ENCODE measurements at places on chromosomes 1 and 21. TPM values are rescaled to one million over a fixed set of nuclear protein-coding genes. Genes with fewer than 3 reads are reported as not detected.

Gene NMNAT2
- 2.8 TPM for total RNA-seq

Gene CRNN
- total RNA-seq, result not detected

Gene PCP4L1
- 4.3 TPM for total RNA-seq

Gene VSIG8
- total RNA-seq, result not detected

Gene IL19
- not detected for total RNA-seq

Gene CLDN8
- total RNA-seq, result not detected

Gene DSCAM
- total RNA-seq, result 0.42 TPM

Gene AMPD2
- total RNA-seq, result 23.7 TPM

All from esophagus muscularis mucosa (tissue), 4 donors.